Activated effector memory CD4-positive, alpha-beta T cell treated with Interleukin-2 at 50 U/mL for 16 hours (primary cell): ENCODE measurements at places on chromosomes 1 and 21.

GRCh38 chr1:43288058-43288784, 2.8 kb upstream of the C1orf210 start:
- no peak for DNase-seq

DNA sequence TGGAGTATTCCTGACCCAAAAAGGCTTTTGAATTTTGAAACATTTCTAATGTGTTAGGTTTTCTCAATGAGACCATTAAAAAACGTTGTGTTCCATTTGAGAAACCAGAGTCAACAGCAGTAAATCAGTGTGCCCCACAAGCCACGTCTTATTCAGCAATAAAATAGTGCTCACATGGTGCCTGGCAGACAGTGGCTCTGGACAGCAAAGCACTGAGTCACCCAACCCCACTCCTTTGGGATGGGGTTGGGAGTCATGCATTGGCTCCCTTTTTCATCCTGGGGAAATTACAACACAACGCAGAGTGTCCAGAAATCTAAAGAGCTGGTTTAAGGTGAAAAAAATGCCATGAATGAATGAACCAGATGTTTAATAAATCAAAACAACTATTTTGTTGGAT, 46.5 kb downstream of the KCNJ15 start:
- no peak for DNase-seq

- DNase-seq, result no peak
These were observed 11.8 kb upstream of the RASSF5 start for GRCh38 chr1:206495493-206496046.

GRCh38 chr1:20227704-20228103, 41.4 kb upstream of the PLA2G2C start:
- no peak for DNase-seq

DNA sequence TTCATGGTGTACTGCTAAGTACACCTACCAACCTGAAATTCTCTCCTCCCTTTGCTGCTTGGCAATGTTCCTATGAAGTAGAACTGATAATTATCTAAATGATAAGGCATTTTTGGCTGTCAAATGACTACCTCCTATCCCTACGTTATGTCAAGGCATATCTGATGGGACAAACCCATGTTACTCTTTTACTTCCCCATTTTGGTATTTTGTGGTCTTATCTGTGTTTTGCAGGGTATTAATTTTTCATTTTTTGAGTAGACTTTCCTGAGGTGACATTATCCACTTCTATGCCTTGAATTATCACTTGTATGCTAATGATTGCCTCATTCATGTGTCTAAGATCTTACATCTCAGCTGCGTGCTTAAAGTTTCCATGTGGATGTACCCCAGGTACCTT, 499.6 kb upstream of the B3GALT2 start:
- no peak for DNase-seq

GRCh38 chr21:37219761-37220432, 47.2 kb downstream of the VPS26C start:
- no peak for DNase-seq

- DNase-seq, result peak; percentile 5
These were observed at the start of gene GPR161 for GRCh38 chr1:168136709-168137514. TSS of gene GPR161 (minus strand) at chr1:168136930. CDS start at chr1:168104850, 32,080 bp downstream.

DNA sequence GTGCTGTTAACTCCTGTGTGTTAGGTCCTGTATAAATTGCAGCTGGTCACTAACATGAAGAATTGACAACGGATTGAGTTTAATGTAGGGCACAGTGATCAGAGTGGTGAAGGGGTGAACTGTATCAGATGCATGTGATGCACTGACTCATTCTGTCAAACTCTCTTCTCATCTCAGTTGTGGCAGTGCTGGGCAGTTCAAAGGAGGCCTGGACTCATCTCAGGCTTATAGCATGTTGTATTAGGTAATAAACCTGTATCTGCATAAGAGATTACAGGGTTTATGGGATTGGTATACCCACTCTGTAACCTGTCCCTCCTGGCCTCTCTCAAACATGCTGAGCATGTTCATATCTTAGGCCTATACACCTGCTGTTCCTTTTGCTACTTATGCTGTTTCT, 12.4 kb upstream of the GBP3 start:
- DNase-seq, result no peak

DNA sequence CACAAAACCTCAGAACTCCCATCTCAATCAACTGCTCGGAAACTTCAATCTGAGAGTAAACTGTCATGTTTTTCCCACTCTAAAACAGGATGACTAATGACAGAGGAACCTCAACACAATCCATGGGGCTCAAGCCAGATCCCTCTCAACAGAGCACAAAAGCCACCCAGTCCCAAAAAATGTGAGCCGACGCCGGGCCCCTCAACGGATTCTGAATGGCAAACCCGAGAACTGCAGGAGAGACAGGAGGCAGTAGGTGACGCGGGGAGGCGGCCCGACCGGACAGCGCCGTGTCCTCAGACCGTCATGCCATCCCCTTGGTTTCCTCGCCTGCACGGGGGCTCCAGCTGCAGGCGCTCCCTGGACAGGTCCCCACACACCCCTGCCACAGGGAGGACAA, 53.4 kb downstream of the SSBP3 start:
- no peak for DNase-seq

DNA sequence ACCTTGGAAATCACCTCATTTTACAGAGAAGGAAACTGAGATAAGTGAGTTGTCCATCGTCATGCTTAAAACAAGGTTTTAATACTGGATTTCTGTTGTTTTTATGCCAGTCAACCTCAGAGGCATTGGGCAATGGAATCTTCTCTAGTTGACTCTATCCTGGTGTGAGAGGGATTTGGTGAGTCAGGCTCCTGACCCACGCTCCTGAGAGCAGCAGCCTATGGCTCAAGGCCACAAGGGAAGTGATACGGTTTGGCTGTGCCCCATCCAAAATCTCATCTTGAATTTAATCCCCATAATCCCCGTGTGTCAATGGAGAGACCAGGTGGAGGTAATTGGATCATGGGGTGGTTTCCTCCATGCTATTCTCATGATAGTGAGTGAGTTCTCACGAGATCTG, 90.1 kb downstream of the TLR5 start:
- DNase-seq, result no peak

DNA sequence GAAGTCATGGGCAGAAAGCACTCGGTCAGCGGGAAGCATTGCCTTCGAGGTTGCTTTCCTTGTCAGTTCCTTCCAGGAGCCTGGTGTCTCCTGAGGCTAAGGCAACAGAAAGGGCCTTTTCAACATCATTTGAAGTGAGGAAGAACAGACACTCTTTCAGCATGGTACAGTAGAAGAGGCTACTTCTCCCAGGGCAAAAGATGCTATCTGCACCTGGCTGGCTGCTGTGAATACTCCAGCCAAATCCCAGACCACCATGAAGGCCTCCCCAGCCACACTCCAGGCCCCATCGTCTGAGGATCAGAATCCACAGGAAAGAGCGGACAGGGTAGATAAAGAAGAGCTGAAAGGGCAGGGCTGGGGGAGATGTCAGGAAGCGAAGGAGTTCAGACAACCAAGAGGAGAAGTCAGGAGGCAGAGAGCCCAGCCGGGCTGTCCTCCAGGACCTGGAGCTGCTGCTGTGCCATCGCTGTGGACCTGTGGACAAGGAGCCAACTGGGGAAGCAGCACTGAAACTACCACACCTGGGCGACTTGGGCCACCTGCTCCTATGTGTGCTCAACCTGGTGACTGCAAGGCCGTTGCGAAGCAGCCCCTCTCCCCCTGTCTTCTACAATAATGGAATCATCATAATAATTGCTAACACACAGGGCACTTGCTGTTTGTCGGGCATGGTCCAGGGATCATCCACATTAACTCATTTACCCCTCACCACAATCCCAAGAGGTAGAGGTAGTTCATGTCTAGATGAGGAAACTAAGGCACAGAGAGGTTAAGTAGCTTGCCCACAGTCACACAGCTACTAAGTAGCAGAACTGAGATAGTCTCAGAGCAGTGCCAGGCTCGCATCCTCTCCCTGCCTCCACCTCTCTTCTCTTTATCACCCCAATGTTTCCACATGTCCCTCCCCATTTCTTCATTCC, 88.0 kb upstream of the ZBTB40 start:
- no peak for DNase-seq

DNA sequence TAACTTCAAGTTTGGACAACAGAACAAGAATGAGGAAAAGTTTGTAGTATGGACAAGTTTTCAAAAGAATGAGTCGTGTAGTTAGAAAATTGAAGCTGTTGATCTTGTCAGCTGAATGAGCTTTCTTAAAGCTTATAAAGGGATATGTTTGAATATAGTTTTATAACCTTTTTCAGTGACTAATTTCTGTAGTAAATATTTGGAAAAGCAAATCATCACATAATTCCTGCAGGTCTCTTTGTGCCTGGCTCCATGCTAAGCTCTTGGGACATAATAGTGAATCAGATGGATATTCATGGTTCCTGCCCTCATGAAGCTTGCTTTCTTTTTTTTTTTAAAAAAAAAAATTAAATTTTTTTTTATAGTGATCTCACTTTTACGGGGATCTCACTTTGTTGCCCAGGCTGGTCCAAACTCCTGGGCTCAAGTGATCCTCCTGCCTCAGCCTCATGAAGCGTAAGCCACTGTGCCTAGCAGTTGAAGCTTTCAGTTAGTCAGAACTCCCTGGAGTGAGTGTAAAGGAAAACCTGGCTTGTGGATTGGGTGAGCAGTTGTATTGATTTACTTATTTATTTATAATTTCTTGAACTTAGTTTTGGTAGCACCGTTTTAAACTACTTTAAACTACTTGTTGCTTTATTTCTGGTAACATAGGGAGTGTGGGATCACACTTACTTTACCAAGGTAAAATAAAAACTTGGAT, 15.5 kb downstream of the DYRK1A start:
- no peak for DNase-seq

DNA sequence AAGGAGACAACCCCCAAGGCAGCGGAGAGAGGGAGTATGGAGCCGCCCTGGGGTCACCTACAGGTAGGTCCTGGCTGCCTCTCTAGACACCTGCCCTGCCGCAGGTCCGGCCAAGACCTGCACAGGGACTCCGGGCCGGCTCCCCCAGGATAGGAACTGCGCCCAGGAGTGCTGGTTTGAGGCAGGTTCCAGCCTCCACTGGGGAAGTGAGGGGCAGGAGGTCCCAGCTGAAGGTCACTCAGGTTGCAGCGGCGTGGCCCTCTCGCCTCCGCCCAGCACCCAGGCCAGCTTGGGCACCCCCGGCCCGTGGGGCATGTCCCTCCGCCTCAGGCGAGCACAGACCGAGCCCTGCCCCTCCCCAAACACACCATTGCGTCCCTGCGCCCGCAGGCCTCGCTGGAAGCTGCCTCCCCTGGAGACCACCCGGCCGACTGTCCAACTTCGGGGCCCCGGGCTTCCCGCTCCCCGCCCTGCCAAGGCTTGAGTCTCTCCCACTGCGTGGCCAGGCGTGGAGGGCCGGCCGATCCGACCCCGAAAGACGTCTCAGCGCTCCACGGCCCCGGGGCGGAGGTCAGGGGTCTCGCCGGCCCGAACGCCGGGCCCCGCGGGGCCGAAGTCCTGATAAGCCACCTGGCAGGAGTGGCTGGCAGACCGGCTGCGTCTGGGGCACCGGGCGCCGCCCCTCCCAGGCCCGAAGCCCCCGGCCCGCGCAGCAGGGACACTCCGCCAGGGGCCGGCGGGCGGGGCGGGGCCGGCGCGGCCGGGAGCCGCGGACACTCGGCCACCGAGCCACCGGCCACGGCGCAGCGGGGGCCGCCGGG, 1.4 kb upstream of the SKI start:
- DNase-seq, result no peak

GRCh38 chr1:176938375-176938774, 226.1 kb downstream of the ASTN1 start:
- DNase-seq, result no peak

DNA sequence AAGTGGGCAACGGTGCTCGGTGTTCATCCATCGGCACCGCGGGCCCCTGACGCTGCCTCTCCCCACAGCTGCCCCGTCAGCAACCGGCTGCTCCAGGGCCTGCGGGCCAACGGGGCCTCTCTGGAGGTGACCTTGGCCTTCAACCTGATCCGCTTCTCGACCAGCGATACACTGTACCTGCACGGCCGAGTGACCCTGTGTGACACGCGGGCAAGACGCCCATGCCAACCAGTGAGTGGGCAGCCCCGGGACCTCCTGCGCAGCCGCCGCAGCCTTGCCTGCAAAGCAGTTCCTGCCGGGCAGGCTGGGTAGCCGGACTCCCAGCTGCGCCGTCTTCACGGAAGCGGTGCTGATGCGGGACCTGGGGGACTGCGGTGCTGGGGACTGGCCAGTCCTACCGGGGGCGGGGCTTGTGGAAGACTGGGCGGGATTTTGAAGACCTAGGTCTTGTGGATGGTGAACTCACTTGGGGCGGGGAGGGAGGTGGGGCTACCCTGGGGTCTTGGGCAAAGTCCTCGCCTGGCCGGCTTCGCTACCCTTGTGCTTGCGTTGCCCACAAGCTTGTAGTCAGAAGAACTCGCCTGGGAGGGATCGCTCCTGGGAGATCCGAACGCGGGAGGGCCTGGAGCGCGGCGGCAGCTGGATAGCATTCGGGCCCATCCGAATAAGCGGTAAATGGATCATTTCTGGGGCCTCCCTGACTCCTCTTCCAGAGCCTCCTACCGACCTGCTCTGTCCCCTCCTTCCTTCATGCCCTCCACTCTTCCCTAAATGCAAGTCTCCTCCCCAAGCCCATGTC, 8.8 kb upstream of the CEP85 start:
- DNase-seq, result peak; percentile 11
